ENCODE measurements at places on chromosomes 2 and 18. TPM values are rescaled to one million over a fixed set of nuclear protein-coding genes. Genes with fewer than 3 reads are reported as not detected.

The TRIM43 gene
- 0.07 TPM for total RNA-seq

The ATOH8 gene
- 16.6 TPM for total RNA-seq

The FAM117B gene
- total RNA-seq = 2.3 TPM

The UGT1A5 gene
- not detected for total RNA-seq

The CAPN14 gene
- not detected for total RNA-seq

The GKN2 gene
- total RNA-seq = 1.5 TPM

The DAPL1 gene
- not detected for total RNA-seq

The POMC gene
- total RNA-seq = not detected

The GPR45 gene
- not detected for total RNA-seq

The CFAP221 gene
- 0.22 TPM for total RNA-seq

The SPATA3 gene
- not detected for total RNA-seq

The SERPINB13 gene
- total RNA-seq = not detected

The SP100 gene
- total RNA-seq = 26.0 TPM

The GAD1 gene
- total RNA-seq = 0.13 TPM

The LYPD6 gene
- total RNA-seq = 0.22 TPM

The FECH gene
- 35.7 TPM for total RNA-seq

The EVX2 gene
- total RNA-seq = not detected

The IL1B gene
- total RNA-seq = 0.13 TPM

The PTPN18 gene
- total RNA-seq = 33.3 TPM

The IL36B gene
- not detected for total RNA-seq

The ZNF516 gene
- 6.8 TPM for total RNA-seq

The DNAJC5G gene
- total RNA-seq = not detected

The ANKRD39 gene
- total RNA-seq = 19.4 TPM

The NEB gene
- total RNA-seq = 0.35 TPM

The POTEJ gene
- not detected for total RNA-seq

The CFC1 gene
- not detected for total RNA-seq

The SNTG2 gene
- not detected for total RNA-seq

The MSH2 gene
- 33.8 TPM for total RNA-seq

The CBLN2 gene
- 0.12 TPM for total RNA-seq

The CNTNAP5 gene
- total RNA-seq = not detected

The SERPINB4 gene
- total RNA-seq = 0.14 TPM

The NAB1 gene
- total RNA-seq = 40.4 TPM

All from A549 treated with dexamethasone at 1 μM for 4 hours (cell line).